ENCODE measurements at places on chromosomes 6 and 20.

DNA sequence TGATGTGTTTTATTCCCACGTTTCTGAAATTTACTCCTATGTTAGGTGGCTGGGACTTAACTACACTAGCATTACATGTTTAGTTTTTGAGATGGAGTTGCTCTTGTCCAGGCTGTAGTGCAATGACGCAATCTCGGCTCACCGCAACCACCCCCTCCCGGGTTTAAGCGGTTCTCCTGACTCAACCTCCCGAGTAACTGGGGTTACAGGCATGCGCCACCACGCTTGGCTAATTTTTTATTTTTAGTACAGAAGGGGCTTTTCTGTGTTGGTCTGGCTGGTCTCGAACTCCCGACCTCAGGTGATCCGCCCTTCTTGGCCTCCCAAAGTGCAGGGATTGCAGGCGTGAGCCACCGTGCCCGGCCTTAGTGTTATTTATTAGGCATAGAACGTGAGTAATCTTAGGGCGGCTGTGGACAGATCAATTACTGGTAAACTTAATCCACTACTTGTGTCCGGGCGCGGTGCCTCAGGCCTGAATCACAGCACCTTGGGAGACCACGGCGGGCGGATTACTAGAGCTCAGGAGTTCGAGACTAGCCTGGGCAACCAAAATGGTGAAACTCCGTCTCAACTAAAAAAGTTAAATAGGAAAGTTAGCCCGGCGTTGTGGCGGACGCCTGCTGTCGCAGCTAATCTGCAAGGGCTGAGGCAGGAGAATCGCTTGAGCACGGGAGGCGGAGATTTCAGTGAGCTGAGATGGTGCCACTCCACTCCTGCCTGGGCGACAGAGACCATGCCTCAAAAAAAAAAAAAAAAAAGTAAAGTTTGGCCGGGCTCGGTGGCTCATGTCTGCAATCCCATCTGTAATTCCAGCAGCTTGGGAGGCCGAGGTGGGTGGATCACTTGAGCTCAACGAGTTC, 123.7 kb upstream of the BTN3A2 start:
- no peak for DNase-seq

- no peak for DNase-seq
Measured at GRCh38 chr6:95175927-95176675, 401.2 kb upstream of the MANEA start.

- DNase-seq: no peak
Measured at GRCh38 chr20:10005885-10006284, 28.9 kb upstream of the ANKEF1 start.

DNA sequence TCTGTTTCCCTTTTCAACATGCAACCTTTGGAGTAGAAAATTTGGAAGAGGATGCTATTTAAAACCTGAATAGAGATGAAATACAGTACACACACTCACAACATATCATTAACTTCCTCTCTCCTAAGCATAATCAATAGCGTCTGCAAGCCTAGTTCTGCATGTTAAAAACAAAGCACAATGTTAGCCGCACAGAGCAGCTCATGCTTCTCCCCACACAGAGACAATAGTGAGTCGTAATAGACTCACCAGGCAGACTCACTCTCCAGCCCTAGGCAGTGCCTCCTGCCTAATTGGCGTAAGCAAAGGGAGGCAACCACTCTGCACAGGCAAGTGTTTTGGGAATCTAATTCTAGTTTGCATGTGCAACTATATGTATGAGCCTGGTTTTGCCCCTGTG, 45.8 kb upstream of the ARID1B start:
- no peak for DNase-seq

GRCh38 chr6:52389626-52390360, 27.8 kb downstream of the PAQR8 start:
- DNase-seq: peak; percentile 24

GRCh38 chr6:152248980-152249379, 388.2 kb downstream of the SYNE1 start:
- no peak for DNase-seq

- no peak for DNase-seq
Measured at GRCh38 chr6:134171517-134171916, 119.1 kb upstream of the SLC2A12 start.

GRCh38 chr6:164346631-164347030, 932.1 kb downstream of the QKI start:
- DNase-seq: no peak

- DNase-seq: no peak
Measured at GRCh38 chr6:107531868-107532267, 42.0 kb downstream of the SOBP start.

DNA sequence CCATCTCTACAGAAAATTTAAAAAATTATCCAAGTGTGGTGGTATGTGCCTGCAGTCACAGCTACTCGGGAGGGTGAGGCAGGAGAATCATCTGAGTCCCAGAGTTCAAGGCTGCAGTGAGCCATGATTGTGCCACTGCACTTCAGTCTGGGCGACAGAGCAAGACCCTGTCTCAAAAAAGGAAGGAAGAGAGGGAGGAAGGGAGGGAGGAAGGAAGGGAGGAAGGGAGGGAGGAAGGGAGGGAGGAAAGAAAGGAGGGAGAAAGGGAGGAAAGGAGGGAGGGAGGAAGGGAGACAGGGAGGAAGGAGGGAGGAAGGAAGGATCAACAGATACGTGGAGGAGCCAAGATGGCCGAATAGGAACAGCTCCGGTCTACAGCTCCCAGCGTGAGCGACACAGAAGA, 90.1 kb downstream of the ZNF217 start:
- no peak for DNase-seq

DNA sequence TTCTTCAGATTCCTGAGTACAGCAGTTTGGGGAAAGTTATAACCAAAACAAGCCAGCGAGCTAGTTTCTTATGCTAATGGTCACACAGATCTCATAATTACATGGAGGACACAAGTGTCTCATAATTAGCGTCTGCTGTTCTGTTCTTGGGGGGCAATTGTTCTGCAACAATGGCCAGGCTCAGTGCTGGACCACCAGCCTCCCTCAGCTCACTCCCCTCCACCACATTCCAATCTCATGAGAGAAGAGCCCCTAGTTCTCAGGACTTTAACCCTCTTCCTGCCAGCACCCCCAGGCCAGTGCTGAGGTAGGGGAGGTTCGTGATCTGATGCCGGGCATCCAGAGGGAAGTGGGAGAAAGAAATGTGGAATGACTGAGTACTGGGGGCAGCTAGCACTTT, 20.2 kb upstream of the TOX2 start:
- DNase-seq: no peak

DNA sequence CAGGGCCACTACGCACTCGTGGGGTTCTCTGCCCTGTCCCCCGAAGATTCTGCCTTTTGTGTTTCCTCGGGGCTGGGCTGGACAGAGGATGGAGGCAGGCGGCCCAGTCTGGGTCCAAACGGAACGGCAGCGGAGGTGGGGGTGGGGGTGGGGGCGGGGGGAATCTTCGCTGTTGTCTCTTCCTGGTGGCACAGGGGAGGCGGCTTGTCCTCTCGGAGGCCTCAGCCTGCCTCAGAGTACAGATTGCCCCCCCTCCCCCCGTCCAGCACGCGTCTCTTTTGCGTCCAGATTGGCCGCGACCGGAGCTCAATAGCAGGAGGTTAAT, 1.4 kb upstream of the INSM1 start:
- no peak for DNase-seq

GRCh38 chr6:35483490-35483889, 13.4 kb downstream of the TEAD3 start:
- DNase-seq: no peak

DNA sequence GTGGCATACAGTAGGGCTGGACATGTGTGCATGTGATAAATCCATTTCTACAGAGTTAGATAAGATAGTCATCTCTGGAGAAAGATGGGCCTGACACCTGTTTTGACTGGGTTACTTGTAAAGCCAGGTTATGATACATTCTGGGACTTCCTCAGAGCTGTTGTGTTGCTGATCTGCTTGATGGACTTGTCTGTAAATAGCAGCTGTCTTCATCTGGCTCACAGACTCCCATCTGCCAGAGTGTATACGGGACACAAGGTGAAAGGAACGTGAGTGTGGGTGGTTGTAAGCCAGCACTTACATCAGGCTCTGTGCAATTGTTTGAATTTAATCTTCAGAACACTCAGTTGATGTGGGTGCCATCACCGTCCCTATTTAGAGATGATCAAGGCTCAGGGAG, 49.8 kb downstream of the ZDHHC14 start:
- DNase-seq: no peak

DNA sequence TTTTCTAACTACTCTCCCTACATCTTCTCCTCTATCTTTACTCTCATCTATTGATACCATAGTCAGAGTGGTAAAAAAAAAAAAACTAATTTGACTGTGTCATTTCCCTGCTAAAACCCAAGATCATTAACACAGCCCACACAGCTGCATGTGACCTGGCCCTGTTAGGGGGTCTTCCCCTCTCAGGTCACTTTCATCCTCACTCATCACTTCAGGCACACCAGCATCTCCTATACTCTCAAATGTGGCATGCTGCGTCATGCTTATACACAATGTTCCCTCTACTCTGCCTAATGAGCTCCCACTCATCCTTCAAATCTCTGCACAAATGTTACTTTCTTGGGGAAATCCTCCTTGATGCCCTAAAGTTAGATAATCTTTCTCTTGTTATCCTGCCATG, 86.8 kb downstream of the CDK19 start:
- no peak for DNase-seq

- DNase-seq: no peak
Measured at GRCh38 chr6:35453236-35453635, 1.1 kb downstream of the FANCE start.

GRCh38 chr6:14910692-14911547, 334.9 kb upstream of the JARID2 start:
- DNase-seq: no peak

GRCh38 chr6:36033935-36034334, 6.3 kb downstream of the MAPK14 start:
- no peak for DNase-seq

DNA sequence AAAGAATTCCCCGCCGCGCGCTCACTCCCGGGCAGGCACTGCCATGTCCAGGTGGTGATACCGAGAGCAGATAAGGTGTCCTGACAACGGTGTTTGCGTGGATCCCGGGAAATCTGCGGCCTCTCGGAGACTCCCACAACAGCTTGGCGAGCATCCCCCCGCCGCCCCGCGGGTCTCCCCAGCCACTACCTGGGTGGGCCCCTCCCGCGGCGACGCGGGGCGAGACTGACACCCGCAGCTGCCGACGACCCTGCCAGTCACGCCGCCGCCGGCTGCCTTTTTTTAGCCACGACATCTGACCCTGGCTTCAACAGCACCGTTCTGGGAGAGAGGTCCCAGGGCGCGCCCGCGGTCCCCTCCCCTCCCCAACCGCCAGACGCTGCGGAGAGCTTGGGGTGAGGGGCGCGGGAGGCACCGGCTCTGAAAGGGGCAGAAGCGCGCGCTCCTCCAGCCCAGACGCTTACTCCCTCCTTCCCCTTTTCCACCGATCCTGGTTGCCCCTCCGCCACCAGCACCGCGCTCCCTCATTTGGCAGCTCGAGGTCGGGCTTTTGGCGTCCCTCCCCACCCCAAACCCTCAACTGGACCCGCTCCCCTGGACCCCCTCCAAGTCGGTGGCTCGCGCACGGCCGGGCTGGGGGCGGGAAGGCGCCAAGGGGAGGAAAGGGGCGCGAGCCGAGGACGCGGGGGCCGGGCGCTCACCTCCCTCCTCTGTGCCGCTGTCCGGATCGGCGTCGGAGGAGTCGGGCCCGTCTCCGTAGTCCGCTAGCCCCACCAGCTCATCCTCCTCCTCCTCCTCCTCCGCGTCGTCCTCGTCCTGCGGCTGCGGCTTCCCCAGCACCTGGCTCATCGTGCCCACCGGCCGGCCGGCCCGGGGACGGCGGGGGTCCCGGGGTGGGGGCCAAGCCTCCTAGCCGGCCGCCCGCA, 665 bp downstream of the RRAGD start:
- no peak for DNase-seq

DNA sequence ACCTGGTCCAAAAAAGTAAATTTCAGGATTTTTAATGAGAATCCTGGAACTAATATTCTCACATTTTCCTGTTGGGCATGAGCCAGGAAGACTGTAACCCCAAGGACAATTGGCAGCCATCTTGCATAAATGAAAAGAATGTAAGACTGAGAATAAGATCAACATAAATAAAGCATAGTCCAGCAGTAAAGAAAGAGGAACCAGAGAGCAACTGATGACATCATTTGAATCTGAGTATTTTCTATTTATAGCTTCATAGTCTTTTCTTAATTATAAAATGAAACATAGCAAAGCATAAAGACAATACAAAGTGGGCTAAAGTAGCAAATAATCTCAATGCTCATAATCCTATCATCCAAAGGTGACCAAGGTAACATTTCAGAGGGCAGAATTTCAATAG, 26.6 kb upstream of the FBXL4 start:
- DNase-seq: no peak

GRCh38 chr20:36666181-36666740, 20.3 kb upstream of the SLA2 start:
- DNase-seq: no peak

GRCh38 chr20:22690616-22691179, 106.3 kb upstream of the FOXA2 start:
- no peak for DNase-seq

GRCh38 chr6:144873623-144874378, 588.7 kb downstream of the UTRN start:
- DNase-seq: no peak

- no peak for DNase-seq
Measured at GRCh38 chr6:83417880-83418663, 12.8 kb downstream of the ME1 start.

GRCh38 chr6:56040223-56040622, 164.8 kb upstream of the BMP5 start:
- no peak for DNase-seq

- no peak for DNase-seq
Measured at GRCh38 chr6:34627296-34627695, 69.3 kb downstream of the ILRUN start.

DNA sequence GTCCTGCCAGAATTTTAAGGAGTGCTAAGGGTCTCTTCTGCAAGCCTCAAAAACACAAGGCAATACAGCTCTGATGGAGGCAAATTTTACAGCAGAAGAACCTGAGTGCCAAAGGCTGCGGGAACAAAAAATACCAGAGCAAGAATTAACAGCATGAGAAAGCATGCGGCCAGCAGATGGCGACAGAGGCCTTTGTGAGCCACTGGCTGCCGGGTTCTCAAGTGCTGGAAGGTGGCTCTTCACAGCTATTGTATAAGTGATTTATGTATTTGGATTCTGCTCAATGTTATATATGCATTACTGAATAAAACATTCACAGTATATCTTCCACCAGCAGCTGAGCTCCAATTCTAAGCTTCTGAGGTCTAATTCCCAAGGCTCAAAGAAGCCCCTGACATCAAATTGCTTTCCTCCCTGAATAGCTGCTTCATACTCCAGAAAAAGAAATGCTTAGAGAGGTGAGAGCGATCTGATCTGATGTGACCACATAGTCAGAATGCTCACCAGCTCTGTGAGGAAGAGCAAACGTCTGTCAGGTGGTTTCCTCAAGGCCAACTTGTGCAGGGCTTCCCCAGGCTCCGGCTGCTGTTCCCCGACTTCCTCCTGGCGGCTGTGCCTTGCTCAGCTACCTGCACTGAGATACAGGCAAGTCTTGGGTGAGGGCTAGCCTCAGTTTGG, 58.6 kb downstream of the PPP1R3G start:
- DNase-seq: peak; percentile 70

All from left renal pelvis (tissue), 4 donors.